NCI-H460 (cell line): ENCODE measurements at places on chromosomes 16 and 17.
A peak's percentile ranks its signal among the peaks of the same experiment; 100 is the strongest.

GRCh38 chr17:4920351-4921048, 11.6 kb upstream of the GP1BA start:
- no peak for DNase-seq

- DNase-seq = no peak
Measured at GRCh38 chr17:80831491-80831890, 160.2 kb upstream of the CHMP6 start.

DNA sequence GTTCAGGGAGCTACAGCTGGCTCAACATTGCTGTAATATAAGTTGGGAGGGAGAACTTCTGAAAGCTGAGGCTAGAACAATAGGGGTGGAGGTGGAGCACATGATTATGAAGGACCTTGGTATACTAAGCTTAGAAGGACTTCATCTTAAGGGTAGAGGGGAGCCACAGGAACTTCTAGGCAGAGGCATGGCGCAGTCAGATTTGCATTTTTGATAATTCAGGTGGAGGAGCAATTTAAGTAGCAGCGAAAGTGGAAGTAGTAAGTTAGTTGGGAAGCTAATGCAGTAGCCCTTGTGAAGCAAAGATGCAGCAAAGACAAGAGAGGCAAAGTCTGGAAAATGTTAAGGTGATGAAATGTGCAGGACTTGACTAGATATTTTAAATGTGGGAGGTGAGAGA, 144.1 kb downstream of the SPECC1 start:
- no peak for DNase-seq

- DNase-seq = peak; percentile 28
Measured at GRCh38 chr17:41404024-41404671, 6.7 kb upstream of the KRT31 start.

GRCh38 chr17:75515496-75516254, at the start of gene CASKIN2:
Gene CASKIN2, minus strand, starts transcription at chr17:75515537. Its CDS starts 1,733 bp downstream, at chr17:75513804.
- peak; percentile 90 for DNase-seq

DNA sequence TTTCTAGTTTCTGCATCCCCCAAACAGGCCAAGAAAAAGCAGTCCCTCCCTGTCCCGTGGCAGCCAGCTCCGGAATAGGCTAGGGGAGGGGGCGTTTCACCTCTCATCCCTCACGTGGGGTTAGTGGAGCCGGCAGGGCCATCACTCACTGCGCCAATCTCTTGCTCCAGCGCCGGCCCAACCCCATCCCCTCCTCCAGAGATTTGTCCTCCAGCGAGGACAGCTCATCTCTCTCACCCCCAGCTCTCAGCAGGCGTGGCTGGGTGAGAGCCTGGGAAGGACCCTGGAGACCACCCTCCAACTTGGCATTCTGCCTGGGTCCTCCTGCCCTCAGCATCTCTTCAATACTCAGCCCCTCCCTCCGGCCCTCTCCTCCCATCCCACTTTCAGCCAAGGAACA, 74.1 kb downstream of the TMEM132E start:
- no peak for DNase-seq

GRCh38 chr16:81734632-81735434, 44.3 kb upstream of the PLCG2 start:
- DNase-seq = no peak

GRCh38 chr17:78789149-78789662, 7.1 kb upstream of the CYTH1 start:
- DNase-seq = peak; percentile 35

- no peak for DNase-seq
Measured at GRCh38 chr17:3660311-3660891, 8.0 kb downstream of the TAX1BP3 start.

DNA sequence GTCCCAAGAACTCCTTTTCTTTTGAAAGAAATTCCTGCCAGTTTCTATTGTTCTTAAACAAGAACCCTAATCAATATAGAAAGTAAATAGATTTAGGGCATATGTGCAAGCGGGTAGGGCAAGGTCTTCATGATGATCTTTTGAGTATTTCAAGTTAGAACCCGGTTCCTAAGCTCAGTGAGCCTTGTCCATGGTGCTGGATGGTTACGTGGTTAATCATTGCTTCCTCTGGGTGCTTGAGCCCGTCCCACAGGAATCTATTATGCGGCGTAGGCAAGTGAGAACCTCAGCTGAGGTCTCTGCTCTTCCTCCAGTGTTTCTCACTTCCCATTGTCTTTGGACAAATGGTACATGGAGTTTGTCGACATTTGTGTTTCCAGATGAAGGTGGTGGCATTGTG, 580.8 kb upstream of the EEF2KMT start:
- DNase-seq = no peak

GRCh38 chr17:42407289-42407836, 15.7 kb downstream of the CAVIN1 start:
- no peak for DNase-seq

DNA sequence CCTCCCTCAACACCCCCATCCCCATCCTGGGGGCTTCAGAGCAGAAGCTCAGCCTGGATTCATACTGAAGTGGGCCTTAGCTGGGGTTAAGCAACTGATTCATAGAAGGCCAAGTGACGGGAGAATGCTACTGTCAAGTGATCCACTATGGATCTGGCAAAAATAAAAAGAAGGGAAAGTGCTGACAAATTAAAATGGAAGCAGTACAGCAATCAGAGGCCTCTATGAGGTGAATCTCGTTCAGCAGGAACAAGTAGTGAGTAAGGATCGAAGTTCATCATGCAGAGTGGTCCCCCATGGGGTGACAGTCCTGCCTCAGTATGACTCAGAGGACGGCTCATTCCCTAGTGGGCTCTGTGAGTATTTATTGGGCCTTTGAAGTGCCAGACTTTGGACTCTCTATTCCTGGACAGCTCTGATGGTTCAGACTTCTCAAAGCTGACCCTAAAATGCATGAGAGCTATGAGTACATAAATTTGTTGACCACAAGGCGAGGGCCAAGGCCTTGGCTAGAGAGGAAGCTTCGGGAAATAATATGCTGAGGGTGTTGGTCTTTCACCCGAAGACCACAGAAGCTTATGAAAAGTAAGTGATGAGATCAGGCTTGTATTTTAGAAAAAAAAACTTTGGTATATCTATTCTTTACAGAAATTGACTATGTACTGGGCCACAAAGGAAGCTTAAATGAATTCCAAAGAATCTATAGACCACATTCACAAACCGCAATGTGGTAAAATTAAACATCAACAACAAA, 5.3 kb upstream of the NSMCE1 start:
- DNase-seq = no peak

DNA sequence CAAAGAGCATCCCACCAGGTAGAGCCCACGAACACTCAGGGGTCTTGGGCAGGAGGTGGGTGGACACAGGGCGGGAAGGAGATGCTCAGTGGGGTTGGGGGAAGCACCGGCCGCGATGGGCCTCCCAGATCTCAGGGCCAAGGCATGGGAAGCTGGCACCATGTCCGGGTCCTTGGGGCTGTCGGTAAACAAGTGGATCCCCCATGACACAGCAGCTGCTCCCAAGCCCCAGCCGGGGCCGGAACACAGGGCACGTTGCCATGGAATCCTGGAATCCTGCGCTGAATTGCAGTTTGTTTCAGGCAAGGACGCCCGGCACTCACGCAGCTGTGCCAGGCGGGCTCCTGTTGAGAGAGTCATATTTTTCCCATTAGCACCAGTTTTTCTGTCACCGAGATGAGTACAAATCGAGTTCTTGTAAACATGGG, 23.0 kb upstream of the CHMP6 start:
- no peak for DNase-seq

DNA sequence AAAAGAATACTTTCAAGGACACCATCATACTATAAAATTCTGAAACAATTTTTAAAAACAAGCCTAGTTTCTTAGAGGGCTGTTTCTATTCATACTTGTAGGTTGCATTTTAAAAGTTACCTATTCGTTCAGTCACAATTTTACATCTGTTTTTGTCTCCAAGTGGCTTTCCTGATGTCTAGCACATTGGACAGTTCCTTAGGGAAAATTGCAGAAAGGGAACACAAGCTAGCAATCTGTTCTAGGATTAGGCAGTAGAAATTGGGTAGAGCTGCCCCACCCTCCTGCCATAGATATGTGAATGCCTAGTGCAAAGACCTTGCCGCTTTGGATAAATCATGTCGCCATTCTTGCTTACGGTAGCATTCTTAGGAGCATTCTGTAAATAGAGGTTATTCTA, 358.9 kb downstream of the RBFOX1 start:
- DNase-seq = no peak

DNA sequence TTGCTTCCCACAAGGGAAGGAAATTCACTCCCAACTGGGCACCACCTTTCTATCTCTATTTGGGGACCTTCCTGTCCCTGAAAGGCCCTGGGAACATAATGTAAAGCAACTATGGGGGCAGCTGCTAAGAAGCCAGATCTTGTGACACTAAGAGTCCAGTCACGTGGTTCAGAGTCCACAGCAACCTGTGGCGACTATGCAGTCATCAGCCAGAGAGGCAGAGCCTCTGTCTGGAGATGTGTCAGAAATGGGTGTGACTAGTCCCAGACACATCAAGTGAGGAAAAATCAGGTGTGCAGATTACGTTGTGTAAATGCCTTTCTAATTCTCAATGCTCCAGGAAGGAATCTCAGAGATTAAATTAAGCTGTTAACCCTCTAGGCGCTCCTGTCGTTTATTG, 26.6 kb upstream of the SKAP1 start:
- DNase-seq = no peak
